ENCODE measurements at places on chromosomes 1 and 21.

DNA sequence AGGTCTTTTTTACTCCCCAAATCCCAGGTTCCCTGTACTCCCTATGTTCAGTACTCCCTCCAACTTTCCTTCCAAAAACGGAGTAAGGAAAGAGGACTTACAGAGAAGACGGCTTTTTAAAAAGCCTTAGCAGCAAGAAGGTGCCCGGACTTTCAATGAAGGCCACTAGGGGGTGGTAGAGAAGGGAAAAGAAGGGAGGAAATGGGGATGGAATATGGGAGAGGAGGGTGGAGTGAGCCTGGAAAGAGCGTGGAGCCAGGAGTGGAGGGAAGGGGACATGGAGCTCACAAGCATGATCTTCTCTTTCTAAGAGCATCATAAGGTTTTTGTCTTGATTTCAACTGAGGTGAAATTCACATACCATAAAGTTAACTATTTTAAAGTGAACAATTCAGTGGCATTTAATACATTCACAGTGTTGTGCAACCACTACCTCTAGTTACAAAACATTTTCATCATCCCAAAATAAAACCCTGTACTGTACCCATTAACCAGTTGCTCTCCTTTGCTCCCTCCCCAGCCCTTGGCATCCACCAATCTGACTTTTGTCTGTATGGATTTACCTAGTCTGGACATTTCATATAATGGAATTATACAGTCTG lies 129.9 kb downstream of the ZNF281 start:
- no peak for DNase-seq

- no peak for DNase-seq
Observed at GRCh38 chr1:6625584-6626149, 999 bp downstream of the THAP3 start.

DNA sequence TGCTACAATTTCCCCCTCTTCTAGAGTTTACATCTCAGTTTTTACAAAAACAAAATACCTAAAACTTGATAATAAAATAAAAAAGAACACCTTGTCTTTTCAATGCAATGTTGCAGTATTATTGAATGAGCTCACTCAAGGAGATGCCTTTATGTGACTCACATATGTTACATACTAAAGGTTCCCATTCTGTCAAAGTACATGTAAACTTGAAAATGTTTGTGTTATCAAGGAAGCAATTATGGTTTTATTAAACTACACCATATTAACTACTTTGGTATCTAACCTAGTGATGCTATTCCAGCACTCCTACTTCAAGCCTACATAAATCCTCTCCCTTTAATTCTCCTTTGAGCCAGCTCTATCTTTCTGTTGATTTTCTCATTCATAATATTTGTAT lies 658.3 kb downstream of the PTPRC start:
- DNase-seq = no peak

DNA sequence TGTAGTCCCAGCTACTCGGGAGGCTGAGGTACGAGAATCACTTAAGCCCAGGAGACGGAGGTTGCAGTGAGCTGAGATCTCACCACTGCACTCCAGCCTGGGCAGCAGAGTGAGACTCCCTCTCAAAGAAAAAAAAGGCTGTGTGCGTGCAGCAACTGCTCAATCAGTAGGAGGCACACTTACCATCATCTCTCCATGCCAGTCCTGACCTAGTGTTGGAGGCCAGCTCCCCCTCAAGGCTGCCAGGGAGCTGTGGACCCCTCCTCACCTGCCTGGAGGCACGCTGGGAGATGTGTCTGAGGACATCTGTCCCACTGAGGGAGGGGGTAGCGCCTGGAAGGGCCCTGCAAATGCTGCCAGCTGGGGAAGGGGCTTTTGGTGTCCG lies 11.9 kb downstream of the RPS6KA1 start:
- DNase-seq = no peak
